NCI-H1092 (cell line): ENCODE measurements at places on chromosomes 16 and 17.
A peak's percentile ranks its signal among the peaks of the same experiment; 100 is the strongest.

GRCh38 chr16:55499951-55500529 is 8.8 kb upstream of the LPCAT2 start:
- DNase-seq: no peak

DNA sequence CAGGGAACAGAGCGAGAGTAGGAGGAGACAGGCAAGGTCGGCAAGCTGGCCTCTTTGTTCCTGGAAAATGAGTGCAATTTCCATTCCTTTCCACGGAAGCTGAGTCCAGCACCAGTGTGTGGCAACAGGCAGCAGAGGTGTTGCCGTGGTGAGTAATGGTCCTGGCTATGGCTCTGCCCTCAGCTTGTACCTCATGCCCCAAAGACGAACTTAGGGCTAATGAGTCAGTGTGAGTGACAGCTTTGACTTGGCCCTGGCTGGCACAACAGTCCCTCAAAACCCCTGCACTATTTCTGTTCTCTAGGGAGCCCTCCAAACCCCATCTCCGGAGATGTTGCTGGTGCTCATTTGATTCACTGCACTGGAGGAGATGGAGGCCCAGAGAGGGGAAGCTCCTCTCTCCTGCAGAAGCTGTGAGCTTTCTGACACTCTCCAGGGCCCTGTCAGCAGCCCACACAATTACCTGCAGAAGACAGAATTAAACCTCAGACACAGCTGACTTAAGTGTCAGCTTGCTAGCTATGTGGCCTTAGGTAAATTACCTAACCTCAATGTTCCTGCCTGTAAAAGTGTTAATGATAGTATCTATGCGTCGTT is 129.9 kb downstream of the TMEM132E start:
- DNase-seq: no peak

- no peak for DNase-seq
These were observed 7.3 kb upstream of the BCAR1 start for GRCh38 chr16:75258807-75259141.

- DNase-seq: no peak
These were observed 32.1 kb downstream of the NKD1 start for GRCh38 chr16:50580180-50580798.

- DNase-seq: no peak
These were observed 9.5 kb downstream of the DEF8 start for GRCh38 chr16:89958068-89958467.

- DNase-seq: no peak
These were observed 11.7 kb upstream of the TMIGD1 start for GRCh38 chr17:30345527-30346075.

DNA sequence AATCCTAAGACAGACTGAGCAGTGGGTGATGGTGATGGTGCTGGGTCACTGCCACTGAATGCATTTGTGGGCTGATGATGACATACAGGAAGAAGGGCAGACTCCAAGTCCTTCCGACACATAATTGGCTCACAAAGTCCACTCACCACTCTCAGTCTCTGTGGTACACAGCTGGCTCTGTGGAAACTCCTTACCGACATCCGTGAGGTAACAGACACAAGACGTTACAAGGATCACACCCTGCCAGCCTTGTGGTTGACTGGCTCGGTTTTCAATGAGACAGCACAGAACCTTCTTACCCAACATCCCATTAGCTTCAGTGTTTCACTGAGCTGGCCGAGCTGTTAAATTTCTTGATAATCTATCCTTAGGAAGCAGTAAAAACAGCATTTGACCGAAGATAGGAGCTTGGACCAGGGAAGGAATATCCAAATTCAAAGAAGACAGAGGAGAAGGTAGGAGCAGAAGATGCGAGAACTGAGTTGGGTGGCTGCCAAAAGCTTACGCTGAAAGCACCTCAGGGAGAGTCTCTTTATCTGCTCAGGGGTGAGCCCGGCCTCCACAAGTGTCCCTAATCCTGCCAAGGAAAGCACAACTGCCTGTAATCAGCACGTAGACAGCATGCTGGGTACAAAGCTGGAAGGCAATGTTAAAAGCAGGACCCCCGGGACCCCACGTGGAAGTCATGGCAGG is 5.5 kb upstream of the MXRA7 start:
- no peak for DNase-seq

DNA sequence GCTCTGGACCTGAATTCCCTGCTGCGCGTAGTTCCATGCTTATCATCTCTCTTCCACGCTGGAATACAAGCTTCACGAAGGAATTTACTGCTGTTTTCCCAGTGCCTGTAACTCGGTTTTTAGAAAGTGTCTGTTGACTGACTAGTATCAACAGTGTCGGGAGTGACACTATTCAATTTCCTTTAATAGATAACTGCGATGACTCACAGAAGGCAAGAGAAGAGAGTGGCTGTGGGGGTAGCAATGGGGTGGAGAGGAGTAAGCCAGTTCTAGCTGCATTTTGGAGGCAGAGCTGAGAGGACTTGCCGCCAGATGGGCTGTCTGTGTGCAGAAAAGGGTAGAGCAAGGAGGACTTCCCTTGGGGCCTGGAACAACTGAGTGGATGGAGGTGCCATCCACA is 25.2 kb downstream of the B4GALNT2 start:
- no peak for DNase-seq

GRCh38 chr16:74749291-74750055 is 25.1 kb downstream of the FA2H start:
- no peak for DNase-seq

GRCh38 chr17:5533486-5534315 is 47.3 kb downstream of the MIS12 start:
- DNase-seq: no peak

DNA sequence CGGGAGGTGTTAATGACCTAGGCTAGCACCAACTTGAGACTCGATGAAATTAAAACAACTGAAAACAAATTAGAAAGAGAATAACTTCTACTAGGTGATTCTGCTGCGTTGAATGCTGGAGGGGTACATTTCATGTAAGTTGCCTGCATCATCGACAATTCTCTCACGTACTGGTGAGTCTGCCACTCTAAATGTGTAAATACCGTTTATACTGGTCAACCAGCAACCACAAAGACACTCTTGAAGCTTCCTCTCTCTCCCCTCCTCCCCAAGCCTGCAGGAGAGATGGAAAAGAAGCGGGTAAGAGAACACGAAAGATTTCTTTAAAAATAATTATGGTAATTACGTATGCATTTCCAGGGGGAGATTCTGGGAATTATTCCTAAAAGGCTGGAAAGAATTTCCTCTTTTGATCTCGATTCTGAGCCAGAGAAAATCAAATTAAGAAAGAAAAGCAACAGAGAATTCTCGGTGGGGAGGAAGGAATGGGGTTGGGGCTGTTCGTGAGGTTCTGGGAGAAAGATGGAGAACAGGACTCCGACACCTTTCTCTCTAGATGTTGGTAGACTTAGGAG is 68.6 kb upstream of the MRTFB start:
- no peak for DNase-seq

GRCh38 chr17:42775534-42776098 is 2.4 kb downstream of the VPS25 start:
- DNase-seq: no peak

DNA sequence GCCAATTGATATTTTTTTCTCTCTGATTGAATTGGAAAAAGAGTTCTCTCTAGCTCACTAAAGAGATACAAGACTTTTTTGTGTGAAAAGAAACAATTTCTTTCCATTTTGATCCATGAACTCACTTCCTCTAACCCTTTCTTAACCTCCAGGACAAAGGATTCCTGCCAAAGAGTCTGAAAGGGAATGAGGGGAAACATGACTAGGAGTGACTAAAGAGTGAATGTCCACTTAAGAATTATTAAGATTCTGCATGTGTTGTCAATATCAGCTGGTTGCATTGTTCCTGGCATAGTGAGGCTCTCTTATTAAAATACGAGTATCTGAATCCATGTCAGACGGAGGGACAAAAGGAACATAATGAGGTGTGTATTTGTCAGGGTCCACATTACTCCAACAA is 344.7 kb downstream of the GRIN2A start:
- no peak for DNase-seq

GRCh38 chr17:77189148-77189547 is 48.4 kb downstream of the SEC14L1 start:
- DNase-seq: no peak

- no peak for DNase-seq
These were observed 157.4 kb upstream of the CHMP6 start for GRCh38 chr17:80833952-80834892.

GRCh38 chr16:4414187-4414917 is 2.0 kb downstream of the CORO7 start:
- DNase-seq: no peak

GRCh38 chr17:33072421-33073161 is 80.9 kb downstream of the SPACA3 start:
- no peak for DNase-seq

- DNase-seq: no peak
These were observed 35.2 kb downstream of the TNFRSF13B start for GRCh38 chr17:16936536-16937310.

- DNase-seq: no peak
These were observed 25.6 kb upstream of the MRPS23 start for GRCh38 chr17:57875290-57876022.

DNA sequence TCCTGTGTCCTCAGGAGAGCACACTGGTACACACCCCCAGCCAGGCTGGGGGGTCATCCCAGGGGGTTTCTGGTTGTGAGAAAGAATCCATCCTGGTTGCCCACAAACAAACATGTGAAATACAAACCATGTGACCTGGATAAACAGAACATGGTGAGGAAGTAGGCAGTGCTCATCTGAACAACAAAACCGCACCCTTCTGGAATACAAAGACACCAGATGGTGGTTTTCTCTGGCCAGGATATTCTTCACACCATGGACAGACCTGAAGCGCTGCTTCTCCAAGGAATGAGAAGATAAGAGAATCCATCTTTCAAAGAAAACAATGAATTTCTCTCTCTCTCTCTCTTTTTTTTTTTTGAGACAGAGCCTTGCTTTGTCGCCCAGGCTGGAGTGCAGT is 302.3 kb downstream of the SLC39A11 start:
- DNase-seq: no peak

DNA sequence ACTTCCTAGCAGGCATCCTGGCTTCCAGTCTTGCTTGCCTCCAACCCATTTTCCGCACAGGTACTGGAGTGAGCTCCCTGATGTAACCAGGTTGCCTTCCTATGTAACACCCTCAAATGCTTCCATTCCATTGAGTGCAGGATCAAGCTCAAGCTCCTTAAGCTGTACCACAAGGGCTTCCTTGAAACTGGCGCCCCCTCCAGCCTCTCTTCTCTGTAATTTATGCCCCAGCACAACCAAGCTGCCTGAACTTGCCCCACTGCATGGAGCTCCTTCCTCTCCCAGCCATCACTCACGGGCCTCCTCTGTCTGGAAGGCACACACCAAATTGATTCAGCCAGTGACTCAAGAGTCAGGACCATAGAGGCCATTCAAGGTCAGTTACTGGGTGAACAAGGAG is 234.8 kb upstream of the RPL38 start:
- DNase-seq: no peak

- DNase-seq: no peak
These were observed 718 bp downstream of the ATP2A3 start for GRCh38 chr17:3963237-3964201.

GRCh38 chr17:2695243-2695960 is 16.2 kb downstream of the CLUH start:
- no peak for DNase-seq

DNA sequence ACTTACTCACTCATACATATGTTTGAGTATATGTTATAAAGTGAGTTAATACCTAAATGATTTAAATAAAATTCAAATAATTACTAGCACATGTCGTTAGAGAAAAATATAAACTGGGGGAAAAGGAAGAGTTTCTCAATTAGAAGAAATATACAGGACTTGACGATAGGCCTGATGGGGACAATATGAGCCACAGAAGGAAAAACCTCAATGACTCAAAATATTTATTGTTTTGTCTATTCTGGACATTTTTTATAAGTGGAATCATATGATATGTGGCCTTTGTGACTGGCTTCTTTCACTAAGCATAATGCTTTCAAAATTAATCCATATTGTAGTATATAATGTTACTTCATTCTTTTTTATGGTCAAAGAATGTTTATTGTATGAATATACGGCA is 339.2 kb upstream of the PMFBP1 start:
- DNase-seq: no peak

GRCh38 chr17:72409405-72410002 is 288.7 kb downstream of the SOX9 start:
- no peak for DNase-seq

- DNase-seq: no peak
These were observed 28.6 kb upstream of the MEIOC start for GRCh38 chr17:44627513-44628242.

DNA sequence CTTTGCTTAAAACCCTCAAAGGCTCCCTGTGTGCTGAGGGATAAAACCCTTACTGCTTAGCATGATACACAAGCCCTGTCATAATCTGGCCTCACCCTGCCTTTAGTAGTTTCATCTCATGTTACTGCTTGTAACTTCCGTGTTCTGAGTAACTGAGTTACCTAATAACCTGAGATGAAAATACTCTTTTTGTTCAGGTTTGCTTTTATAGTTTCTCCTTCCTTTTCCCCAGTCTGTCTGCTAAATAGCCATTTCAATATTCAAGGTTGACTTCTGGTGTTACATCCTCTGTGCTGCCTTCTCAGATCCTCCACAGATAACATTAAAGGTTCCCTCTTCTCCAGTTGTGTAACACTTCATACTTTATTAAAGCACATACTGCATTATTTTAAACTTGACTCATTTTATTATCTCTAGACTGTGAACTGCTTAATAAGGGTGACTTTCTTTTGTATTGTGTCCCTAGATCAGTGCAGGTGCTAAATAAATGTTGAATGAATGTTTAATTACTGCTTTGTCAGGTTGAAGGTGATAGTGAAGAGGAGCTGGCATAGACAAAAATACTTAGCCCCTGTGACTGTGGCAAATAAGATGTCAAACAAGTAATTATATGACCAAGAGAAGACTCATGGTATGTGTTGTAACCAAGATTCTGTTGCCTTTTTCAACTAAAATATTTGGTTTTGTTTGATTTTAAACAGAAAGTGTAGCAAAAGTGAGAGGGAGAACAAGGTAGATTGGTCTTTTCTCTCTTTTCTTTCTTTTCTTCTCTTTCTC is 47.8 kb downstream of the NFAT5 start:
- DNase-seq: no peak

DNA sequence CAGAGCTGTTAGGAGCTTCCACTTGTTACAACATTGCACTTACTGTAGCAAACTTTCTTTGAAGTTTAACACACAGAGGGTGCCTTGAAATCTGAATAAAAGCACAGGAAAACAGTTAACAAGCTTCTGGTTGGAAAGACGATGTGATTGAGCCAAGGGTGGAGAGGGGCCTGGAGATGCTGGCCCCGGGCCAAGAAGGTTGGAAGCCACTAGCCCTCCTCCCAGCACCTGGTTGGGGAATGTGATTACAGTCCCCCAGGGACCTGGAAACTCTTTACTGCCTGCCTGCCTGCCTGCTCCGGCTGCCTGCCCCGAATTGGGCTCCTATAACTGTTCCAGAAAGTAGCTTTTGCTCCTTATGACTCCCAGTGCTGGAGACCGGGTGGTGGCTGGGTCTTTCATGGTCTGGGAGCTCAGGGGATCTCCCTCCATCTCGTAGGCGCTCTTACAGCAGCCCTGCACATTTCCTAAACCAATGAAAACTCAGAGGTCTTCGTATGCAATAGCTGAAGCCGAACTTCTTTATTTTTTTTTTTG is 48.0 kb upstream of the ZFHX3 start:
- DNase-seq: peak; percentile 63
